NCI-H1436 treated with DMSO at 0.1 percent for 48 hours (cell line): ENCODE measurements at places on chromosomes 7 and 10.

DNA sequence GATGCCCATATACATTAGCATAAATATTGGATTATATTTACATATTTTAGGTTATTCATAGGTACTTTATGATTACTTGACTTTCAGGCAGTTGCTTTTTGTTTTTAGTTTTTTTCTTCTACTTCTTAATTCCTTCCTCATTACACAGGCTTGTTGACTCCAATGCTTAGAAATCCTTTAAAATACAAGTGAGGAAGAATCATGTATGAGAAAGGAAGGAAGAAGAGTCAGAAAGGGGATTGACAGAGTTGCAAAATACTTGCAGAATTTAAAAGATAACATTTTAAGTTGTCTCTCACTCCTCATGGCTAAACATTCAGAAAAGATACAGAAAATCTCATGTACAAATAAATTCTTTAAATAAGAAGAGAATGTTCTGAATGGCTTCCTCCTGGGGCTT lies 61.9 kb downstream of the ATXN7L1 start:
- no peak for DNase-seq

DNA sequence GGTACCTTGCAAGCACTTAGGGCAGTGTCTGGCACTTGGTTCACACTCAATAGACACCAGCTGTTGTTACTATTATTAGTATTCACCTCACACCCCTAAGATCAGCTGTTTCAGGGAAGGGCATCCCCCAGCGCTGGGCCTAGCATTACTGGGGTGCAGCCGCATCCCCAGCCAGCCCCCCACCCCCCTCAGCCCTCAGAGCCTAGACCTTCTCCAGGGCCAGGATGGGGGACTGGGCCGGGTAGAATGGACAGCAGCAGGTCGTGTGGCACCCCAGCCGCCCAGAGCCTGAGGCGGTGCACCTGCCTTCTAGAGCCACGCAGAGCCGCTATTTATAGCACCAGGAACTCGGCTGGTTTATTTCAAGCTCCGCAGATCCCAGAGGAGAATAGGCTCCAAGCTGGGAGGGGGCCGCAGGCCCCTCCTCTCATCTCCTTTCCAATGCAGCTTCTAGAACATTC lies 60.5 kb downstream of the GTF2IRD1 start:
- no peak for DNase-seq

DNA sequence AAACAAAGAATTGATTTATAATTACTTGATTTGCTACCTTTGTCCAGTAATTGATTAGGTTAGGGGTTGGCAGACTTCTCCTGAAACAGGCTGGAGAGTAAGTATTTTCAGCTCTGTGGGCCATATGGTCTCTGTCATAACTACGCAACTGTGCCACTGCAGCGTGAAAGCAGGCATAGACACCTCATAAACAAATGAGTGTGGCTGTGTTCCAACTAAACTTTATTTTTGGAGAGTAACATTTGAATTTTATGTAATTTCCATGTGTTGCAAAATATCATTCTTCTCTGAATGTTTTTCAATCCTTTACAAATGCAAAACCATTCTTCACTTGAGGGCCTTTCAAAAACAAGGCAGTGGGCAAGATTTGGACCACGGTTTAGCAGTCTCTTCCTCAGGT lies 76.9 kb downstream of the GALNT17 start:
- DNase-seq, result no peak

DNA sequence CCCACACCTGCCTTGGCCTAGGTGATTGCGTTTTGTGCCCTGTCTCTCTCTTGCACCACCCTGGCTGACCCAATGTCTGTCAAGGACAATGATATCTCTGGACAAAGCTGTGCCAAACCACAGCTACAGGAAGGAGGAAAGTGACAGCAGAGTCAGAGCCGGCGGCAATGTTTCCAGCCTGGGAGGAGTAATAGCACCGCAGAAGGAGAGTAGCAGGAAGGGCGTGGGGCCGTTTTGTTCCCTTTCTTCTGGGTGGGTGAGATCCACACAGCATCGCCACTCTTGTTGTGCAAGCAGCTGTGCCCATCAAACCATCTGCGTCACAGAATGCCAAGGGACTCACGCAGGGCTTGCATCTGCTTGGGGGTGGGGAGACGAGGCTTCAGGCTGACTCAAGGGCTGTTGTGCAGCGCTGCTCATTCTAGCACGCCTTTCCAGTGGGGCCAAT lies 341.6 kb upstream of the AUTS2 start:
- DNase-seq, result no peak

DNA sequence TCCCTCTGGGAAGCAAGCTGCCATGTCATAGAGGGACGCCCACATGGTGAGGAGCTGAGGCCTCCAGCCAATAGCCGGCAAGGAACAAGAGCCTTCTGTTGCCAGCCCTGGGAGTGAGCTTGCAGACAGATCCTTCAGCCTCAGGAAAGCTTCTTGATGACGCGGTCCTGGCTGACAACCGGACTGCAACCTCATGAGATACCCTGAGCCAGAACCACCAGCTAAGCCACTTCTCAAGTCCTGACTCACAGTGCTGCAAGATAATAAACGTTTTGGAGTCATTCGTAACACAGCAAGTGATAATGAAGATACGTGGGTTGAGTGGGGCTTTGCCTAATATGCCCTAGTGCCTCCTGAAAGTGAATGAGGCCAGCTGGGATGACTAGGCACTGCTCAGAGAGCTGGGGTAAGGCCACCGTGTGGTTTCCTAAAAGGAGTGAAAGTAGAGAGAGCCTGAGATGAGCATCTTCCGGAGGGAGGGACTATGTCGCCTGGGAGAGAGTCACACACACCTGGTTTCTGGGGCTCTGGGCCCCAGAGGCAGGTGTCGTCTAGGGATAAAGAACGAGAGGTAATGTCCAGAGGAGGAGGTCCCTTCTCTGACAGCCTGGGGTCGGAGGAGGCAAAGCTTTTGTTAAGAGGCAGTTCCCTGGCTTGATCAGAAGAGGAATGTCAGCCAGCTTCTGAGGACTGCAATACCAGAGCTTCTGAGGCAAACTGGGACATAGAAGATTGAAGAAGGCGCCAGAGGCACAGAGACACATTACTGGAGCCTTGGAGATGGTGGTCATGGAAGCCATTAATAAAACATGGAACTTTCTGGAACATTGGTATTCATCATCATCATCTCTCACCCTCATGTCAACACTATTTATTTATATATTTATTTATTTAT lies 53.6 kb downstream of the PYROXD2 start:
- no peak for DNase-seq

DNA sequence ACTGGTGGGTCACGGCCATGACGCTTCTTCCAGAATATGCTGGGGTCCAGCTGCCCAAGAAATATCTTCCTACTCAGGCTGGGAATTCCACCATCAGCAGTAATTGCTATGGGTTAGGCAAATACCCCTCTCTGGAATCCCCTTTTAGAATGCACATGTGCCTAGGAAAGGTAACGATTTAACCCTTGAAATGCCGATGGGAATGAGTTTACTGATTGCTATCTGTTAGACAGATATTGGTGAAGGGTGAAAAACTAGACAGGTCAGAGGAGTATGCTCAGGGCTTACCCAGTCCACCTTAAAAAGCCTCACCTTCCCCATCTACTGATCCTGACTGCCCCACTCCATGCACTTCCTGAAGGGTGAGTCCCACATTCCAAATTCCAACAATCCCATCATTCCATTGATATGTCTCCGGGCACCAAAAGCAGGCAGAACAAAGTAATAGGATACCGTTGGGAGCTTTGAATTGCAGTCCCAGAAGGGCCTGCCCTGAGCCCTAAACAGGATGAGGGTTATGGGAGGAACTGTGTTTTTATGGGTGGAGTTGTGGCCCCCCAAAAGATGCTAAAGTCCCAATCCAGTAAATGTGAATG lies 59.3 kb downstream of the DLG5 start:
- no peak for DNase-seq

GRCh38 chr10:133100706-133101415 lies 13.1 kb downstream of the ADGRA1 start:
- no peak for DNase-seq

GRCh38 chr10:131352765-131353290 lies 41.3 kb upstream of the TCERG1L start:
- DNase-seq, result no peak

- DNase-seq, result no peak
Observed at GRCh38 chr7:29398011-29398410, 165.6 kb upstream of the PRR15 start.

DNA sequence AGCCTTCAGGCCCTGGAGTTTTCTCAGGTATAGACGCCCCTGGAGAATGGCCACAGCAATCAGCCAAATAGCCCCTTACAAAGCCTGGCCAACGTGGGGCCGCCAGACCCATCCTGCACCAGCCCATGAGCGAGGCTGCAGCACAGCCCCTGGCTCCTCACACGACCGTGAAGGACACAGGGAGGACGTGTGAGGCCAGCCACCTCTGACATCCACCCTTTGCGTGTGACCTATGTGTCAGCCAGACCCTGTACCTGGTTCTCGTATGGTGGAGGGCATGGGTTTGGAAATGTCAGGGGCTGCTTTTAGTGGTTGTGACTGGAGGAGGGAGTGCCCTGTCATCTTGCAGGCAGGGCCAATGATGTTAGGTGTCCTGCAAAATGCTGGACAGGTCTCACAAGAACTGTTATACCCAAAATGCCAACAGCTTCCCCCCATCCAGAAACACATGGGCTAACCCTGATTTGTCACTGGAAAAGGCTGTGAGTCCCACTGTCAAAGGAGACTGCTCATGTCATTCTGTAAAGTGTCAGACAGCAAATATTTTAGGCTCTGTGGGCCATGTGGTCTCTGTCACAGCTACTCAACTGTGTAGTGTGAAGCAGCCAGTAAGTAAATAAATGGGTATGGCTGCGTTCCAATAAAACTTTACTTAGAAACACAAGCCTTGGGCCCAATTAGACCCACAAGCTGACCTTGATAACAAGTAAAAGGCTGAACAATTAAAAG lies 30.0 kb downstream of the NOD1 start:
- DNase-seq, result no peak

GRCh38 chr7:22404421-22405023 lies 47.6 kb upstream of the RAPGEF5 start:
- DNase-seq, result no peak

- DNase-seq, result no peak
Observed at GRCh38 chr7:43693687-43694398, 35.5 kb downstream of the COA1 start.

DNA sequence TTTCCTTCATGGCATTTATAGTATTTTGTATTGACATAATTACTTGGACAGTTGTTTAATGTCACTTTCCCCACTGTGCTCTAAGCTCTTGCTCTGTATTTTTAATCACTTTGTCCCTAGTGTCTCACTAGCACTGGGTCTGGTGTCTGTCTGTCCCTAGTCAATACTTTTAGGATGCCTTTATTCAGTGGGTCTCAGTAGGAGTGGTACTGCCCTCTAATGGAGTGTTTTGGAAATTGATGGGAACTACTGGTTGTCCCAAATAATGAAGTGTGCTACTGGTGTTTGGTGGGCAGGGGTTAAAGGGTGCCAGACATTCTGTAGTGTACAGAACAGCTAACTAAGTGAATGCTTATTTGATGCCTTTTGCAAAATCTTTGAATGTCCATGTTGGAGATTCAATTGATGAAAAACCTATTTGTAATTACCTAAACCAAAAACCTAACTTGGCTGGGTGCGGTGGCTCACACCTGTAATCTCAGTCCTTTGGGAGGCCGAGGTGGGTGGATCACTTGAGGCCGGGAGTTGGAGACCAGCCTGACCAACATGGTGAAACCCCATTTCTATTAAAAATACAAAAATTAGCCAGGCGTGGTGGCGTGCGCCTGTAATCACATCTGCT lies 33.3 kb downstream of the CDK14 start:
- peak; percentile 18 for DNase-seq

GRCh38 chr7:46244757-46245156 lies 323.7 kb upstream of the IGFBP3 start:
- DNase-seq, result no peak

DNA sequence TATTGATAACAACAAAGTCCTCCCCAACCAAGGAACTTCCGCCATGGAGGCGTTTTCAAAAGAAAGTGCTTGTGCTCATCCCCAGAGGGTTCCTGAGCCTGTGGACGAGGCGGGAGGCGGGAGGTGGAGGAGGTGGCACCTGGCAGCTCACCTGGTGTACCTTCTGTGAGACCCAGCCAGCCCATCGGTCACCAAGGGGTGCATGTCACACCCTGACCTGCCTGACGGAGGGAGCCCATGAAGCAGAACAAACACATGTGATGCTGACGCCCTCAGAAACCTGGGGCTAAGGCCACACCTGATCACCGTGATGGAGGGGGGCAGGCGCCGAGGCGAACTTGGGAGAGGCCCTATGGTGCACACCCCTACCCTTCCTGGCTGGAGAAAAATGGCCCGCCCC lies 458.8 kb downstream of the DNAJB6 start:
- DNase-seq, result no peak

GRCh38 chr7:156780724-156781455 lies 112.1 kb downstream of the LMBR1 start:
- no peak for DNase-seq

GRCh38 chr7:82778021-82778420 lies 334.4 kb upstream of the CACNA2D1 start:
- no peak for DNase-seq

- DNase-seq, result no peak
Observed at GRCh38 chr10:31581741-31582323, 262.8 kb downstream of the ZEB1 start.
